ENCODE measurements at places on chromosomes 1 and 21.

DNA sequence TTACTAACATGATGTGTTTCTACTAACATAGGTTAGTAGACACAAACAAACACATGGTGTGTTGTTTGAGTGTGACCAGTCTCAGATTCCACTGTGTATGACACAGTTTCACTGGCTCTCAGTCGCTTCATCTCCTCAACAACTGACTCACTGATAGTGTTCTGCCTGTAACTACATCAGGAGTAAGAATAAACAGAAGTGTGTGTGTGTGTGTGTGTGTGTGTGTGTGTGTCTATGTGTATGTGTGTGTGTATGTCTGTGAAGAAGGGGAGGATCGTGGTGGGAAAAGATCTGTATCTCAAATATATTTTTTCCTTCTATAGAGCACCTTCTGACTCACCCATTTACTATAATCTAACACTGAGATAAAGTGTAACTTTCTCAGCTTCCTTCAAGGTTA is 391.0 kb downstream of the PTPRC start:
- ATAC-seq = peak; percentile 46
- H3K36me3 ChIP-seq = no peaks in the 10 kb centered on the region
- H3K27ac ChIP-seq = peak overlapping the region; percentile 54
- no peak overlapping the region for H3K4me3 ChIP-seq
- no peaks in the 10 kb centered on the region for H3K27me3 ChIP-seq

DNA sequence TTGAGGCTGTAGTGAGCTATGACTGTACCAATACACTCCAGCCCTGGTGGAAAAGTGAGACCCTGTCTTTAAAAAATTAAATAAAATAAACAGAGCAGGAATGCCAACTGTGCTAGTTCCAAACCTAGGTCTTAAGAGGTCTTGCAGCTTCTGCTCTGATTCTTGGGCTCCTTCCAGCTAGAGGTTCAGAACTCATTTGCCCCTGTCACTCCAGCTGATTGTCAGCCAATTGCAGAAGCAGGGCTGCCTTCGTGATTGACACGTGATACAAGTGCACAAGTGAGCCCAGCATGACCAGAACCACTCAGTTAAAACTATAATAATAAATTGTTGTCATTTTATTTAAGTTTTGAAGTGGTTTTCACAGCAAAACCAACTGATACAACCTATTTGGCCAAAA is 298.4 kb downstream of the USP25 start:
- ATAC-seq = no peak
- no peaks in the 10 kb centered on the region for H3K36me3 ChIP-seq
- no peaks in the 10 kb centered on the region for H3K4me1 ChIP-seq
- peaks cover 2% of the 10 kb centered on the region for H3K27me3 ChIP-seq
- H3K4me3 ChIP-seq = no peak overlapping the region

- no peaks in the 10 kb centered on the region for H3K4me1 ChIP-seq
- no peak overlapping the region for H3K27ac ChIP-seq
- no peak for ATAC-seq
- H3K36me3 ChIP-seq = no peaks in the 10 kb centered on the region
- no peak overlapping the region for H3K4me3 ChIP-seq
These were observed 611.1 kb downstream of the BRINP3 start for GRCh38 chr1:189866606-189867005.

- H3K4me1 ChIP-seq = no peaks in the 10 kb centered on the region
- H3K36me3 ChIP-seq = no peaks in the 10 kb centered on the region
- no peak overlapping the region for H3K27ac ChIP-seq
- H3K4me3 ChIP-seq = no peak overlapping the region
- no peak for ATAC-seq
- H3K27me3 ChIP-seq = no peaks in the 10 kb centered on the region
These were observed 97.2 kb downstream of the TBX15 start for GRCh38 chr1:118890851-118891384.

- H3K4me3 ChIP-seq = no peak overlapping the region
- peaks cover 14% of the 10 kb centered on the region for H3K36me3 ChIP-seq
- ATAC-seq = peak; percentile 80
- H3K27me3 ChIP-seq = no peaks in the 10 kb centered on the region
- H3K4me1 ChIP-seq = peaks cover 7% of the 10 kb centered on the region
These were observed 31.0 kb downstream of the SLC45A1 start for GRCh38 chr1:8348777-8349472.

Measured in activated T-helper 17 cell treated with anti-CD3 and anti-CD28 coated beads, Interleukin-2, amount 50 U/mL, for 72 hours (primary cell).